ENCODE measurements at places on chromosomes 6 and 20.

GRCh38 chr20:53702617-53703016, 109.0 kb upstream of the ZNF217 start:
- DNase-seq = no peak

GRCh38 chr20:31835977-31836852, 9.2 kb downstream of the FOXS1 start:
- no peak for DNase-seq

DNA sequence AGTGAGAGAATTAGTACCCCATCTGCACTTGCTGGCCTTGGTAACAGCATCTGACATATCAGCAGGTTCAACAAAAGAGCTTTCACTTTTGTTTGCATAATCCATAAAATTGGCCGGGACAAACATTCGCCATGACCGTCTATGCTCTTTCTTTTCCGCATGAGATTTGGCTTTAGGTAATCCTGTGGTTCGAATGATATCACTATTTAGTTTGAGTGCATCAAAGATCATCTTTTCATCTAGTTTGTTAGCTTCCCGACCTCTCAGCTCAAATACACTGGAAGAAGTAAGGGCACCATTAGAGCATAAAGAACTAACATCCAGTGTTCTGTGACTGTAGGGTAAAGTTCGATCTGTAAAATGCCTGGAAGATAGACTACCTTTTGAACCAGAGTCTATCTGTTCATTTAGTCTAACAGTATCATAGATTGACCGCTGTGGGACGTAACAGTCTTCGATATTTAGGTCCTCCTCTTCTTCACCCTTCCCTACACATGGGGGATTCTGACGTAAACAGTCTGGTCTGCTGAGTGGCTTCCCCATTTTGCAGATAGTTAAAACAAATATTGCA, 101.6 kb downstream of the DST start:
- DNase-seq = no peak

GRCh38 chr6:48641544-48641943, 530.5 kb upstream of the PTCHD4 start:
- DNase-seq = no peak

DNA sequence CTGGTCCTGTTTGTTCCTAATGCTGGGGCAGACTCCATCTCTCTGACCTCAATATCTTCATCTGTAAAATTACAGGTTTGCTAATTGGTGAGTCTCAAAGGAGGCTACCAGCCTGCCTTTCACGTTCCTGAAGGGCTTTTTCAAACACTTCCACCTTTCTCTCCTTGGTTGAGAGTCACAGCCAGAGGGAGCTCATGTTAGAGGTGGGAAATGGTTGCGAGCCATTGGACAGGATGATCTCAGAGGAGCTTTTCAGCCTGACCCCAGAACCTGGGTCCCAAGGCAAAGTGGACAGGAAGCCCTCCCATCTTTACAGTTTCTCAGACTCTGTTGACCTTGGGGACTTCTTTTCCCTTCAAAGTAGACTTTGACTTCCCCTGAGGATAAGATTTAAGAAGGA, 37.6 kb downstream of the NDUFAF5 start:
- no peak for DNase-seq

GRCh38 chr6:153401751-153402150, 270.7 kb upstream of the RGS17 start:
- no peak for DNase-seq

GRCh38 chr6:5286780-5287179, 25.5 kb downstream of the FARS2 start:
- no peak for DNase-seq

DNA sequence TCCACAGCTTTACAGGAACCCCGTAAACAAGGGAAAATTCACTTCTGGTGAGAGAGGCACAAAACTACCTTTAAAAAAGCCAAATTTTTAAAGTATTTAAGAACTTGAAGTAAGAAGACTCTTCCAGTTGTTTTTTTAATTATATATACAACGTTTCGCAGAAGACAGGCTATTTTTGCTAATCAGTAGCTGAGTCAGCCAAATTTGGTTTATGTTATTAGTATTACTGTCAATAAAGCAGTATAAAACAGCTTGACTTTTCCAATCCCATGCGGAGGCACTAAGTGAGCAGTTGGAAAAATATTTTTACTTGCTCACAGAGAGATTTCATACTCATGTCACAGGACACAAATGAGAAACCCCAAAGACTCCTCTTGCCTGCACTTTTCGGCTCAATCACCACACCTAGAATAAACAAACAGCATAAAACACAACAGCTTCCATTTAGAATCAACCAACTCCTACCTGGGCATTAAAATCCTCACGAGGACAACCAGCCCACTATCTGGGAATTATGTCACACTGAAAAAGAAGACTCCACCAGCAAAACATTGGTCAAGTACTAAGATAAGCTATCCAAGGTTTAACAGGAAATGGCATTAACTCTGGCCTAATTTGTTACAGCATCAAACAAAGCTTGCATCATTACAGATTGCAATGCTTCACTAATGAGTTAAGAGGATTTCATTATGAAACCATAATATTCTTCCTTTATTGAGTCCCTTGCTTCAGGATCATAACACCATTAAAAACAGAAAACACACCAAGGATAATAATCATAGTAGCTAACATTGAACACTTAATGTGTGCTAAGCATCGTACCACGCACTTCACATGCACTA, 26.3 kb downstream of the ELOVL5 start:
- no peak for DNase-seq

- no peak for DNase-seq
These were observed 101.9 kb downstream of the CD109 start for GRCh38 chr6:73797861-73798260.

DNA sequence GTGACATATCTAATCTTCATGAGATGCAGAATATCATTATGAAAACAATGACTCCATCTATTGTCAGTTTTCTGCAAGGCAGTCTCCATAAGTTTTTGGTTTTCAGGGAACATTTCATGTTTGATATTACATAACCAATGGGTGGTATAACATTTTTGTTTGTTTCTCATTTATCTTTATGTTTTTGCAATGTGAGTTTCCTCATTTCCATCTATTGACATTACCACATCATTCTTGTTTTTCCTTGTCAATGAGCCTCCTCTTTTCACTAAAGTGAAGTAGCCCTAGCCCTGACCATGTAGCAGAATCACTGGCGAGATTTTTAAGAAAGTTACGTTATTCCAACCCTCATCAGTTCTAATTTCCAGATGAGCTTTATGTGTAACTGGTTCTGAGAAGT, 4.4 kb downstream of the EFHC1 start:
- no peak for DNase-seq

DNA sequence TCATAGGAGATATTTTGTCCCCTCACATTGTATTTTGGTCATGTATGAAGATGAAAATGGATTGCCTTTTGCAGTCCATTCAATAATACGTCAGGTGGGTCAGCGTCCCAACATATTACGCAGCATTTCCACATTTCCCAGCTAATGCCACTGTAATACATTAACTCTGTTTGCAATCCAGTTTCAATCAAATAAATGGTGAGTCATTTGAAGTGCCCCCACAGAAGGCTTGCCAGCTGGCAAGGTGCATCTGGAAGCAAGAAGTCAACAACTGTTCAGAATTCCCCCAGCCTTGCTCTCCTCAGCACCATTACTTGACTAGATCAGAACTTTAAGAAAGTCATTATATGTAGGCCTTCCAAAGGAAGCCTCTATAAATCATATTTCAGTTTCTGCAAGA, 50.4 kb downstream of the PHACTR1 start:
- DNase-seq = no peak

DNA sequence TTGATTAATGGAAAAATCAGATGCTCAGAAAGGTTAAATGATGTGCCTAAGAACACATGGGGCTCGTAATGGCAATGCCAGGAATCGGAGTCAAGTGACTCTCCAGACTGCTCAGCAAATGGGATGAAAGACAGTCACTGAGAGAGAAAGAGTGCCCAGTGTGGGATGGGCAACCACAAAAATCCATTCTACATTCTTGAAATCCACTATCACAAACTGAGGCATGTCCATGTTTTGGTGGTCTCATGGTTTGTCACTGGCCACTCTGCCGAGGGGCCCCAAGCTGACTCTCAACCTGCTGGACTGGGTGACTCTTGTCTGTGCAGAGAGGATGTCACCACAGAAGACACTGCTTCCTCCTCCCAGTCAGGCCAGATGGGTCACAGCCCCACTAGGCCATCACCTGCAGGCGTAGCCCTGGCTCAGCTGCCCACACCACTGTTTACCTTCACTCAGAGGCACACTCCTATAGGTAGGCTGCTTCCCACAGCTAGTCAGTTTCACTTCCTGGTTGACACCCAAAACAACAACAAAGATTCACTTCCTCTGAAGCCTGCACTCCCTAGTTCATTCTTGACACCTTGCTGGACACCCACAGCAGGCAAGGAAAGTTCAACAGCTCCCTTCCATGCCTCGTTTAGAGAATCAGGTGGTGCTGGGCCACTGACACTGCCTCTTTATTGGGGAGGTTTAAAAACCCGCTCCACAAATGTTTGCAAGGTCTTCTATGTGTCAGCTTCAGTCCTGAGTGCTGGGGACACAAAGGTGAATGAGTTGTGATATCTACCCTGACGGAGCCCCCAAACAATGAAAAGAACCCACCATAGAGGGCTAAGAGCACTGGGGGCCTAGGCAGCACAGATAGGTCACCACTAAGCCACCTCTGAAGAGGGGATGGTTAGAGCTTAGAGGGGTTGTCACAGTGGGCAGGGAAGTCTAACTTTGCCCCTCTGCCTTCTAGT, 21.7 kb downstream of the MAP1LC3A start:
- no peak for DNase-seq

DNA sequence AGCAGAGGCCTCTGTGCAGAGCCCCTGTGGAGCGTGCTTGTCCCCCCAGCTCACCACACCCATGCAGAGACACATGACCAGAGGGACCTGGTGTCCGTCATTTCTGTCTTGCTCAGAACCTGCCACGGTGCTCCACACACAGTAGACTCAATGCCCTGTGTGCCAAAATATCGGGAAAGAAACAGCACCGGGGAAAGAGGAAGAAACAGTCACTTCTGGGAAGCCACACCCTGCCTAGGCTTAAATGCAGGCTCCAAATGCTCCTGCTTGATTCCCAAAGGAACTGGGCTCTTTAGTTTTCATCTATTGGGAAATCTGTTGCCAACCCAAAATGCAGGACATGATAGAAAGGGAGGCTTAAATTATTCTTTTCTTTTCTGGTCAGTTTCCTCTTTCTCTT, 503.9 kb downstream of the CD83 start:
- DNase-seq = no peak

GRCh38 chr6:91485047-91485446, 898.2 kb upstream of the MAP3K7 start:
- no peak for DNase-seq

- DNase-seq = peak; percentile 49
These were observed 62.3 kb downstream of the SNX9 start for GRCh38 chr6:157885211-157885788.

- DNase-seq = no peak
These were observed 8.6 kb upstream of the NKAIN4 start for GRCh38 chr20:63262836-63263235.

DNA sequence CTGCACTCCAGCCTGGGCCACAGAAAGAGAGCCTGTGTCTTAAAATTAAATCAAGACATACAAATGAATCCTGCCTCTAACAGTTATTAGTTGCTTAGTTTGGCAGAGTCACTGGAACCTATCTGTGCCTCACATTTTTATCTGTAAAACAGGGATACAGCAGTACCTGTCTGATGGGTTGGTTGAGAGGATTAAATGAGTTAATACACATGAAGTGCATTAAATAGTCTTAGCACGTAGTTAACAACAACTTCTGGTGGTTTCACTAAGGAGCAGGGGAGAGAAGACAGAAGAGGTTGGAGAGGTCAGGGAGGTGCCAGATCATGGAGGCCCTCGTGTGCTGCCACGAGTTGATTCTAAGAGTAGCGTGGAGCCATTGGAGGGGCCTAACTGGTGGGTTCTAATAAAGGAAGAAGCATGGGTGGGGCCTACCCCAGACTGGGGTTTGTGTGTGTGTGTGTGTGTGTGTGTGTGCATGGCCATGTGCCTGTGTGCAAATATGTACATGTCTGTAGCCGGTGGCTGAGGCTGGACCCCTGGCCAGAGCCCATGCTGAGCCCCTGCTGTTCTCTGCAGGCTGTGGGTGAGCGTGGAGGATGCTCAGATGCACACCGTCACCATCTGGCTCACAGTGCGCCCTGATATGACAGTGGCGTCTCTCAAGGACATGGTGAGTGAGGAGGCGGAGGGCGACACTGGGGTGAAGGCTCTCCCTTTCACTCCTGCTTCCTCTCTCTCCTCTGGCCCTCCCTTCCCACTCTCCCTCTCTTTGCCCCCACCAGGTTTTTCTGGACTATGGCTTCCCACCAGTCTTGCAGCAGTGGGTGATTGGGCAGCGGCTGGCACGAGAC, 9.1 kb downstream of the RBCK1 start:
- DNase-seq = no peak

DNA sequence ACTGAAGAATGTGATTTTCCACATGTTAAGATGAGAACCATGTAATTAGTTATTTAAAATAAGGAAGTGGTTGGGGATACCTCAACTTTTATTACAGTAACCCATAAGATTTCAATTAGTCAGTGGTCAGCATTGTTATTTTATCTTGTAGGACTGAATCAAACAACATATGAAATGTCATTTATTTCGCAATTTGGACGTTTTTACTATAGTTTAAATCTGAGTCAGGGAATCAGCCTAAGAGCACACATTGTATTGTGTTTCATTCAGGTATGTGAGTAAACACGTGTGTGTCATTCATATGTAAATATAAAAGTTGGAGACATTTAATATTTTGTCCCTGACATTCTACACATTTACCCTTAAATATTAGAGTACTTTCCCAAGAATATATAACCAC, 1418.7 kb downstream of the GRIK2 start:
- DNase-seq = no peak

- no peak for DNase-seq
These were observed 14.3 kb upstream of the PDSS2 start for GRCh38 chr6:107473660-107474059.

Data from activated CD4-positive, alpha-beta T cell treated with anti-CD3 and anti-CD28 coated beads, Interleukin-2, amount 50 U/mL, for 1 hour (primary cell).